ENCODE measurements at places on chromosomes 1 and 21.

- DNase-seq = peak; percentile 69
Measured at GRCh38 chr1:147541672-147542568, 619 bp downstream of the BCL9 start.

DNA sequence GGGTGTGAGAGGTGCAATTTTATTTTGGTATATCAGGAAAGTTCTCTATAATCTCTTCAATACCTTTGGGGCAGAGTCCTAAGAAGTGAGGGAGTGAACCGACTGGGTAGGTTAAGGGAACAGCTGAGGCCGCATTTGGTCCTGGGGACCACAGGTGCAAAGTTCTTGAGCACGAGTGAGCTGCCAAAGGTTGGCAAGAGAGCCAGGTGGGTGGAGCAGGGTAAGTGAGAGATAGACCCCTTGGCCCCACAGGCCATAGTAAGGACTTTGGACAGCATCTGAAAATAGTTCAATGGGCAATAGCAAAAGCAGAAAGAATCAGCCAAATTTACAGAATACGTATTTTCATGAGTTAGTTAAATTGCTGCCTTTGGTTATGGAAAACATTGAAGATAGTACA is 11.0 kb upstream of the NID1 start:
- no peak for DNase-seq

- no peak for DNase-seq
Measured at GRCh38 chr1:206039046-206039973, 13.7 kb upstream of the RHEX start.

DNA sequence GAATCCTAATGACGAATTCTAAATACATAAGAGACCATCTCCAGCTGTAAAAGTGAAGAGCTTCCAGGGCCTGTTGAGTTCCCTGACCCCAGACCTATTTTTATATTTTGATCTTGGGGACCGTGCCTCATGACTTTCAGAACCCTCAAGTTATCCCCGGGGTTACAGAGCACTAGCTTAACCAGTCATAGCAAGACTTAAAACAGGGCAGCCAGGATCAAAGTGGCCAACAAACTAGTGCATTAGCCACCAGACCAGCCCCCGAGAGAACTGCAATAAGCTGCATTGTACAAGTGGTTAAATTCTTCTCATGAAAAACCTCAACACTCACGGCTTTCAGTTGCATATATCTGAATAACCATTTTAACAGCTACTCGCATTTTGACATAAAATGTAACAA is 183.0 kb downstream of the BARHL2 start:
- no peak for DNase-seq

DNA sequence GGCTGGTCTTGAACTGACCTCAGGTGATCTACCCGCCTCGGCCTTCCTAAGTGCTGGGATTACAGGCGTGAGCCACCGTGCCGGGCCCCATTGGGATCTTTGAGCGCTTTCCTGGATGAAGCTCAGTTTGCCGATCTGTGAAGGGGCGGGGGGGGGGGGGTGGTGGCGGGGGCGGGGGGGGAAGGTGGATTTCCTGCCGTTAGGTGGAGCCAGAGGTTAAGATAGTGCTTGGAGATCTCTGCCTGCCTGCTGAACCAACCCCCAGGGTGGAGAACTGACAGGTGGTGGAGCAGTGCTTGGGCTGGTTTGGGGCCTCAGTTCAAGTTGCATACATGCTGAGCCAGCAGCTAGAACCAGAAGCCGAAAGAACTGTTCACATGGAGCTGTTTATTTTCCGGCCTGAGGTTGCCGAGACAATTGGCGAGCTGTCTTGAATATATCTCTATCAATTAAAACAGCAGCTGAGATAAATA is 1.7 kb downstream of the TMCC2 start:
- DNase-seq = no peak

DNA sequence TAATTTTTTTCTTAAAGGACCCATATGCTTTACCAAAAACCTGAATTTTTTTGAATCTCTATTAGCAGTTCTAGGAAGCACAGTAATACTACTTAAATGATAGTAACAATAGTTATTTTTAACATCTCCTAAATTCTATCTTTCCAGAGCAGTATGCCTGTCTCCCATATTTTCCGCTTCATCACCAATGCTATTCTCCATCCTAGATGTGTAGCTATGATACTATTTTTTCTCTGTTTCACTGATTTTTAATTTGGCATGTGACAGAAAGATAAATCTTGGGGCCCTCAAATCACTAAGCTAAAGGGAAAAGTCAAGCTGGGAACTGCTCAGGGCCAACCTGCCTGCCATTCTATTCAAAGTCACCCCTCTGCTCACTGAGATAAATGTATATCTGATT is 102.3 kb upstream of the HMCN1 start:
- DNase-seq = no peak

- no peak for DNase-seq
Measured at GRCh38 chr1:203174324-203174985, 1.2 kb downstream of the MYBPH start.

GRCh38 chr21:20783611-20784010 is 214.6 kb upstream of the NCAM2 start:
- no peak for DNase-seq

DNA sequence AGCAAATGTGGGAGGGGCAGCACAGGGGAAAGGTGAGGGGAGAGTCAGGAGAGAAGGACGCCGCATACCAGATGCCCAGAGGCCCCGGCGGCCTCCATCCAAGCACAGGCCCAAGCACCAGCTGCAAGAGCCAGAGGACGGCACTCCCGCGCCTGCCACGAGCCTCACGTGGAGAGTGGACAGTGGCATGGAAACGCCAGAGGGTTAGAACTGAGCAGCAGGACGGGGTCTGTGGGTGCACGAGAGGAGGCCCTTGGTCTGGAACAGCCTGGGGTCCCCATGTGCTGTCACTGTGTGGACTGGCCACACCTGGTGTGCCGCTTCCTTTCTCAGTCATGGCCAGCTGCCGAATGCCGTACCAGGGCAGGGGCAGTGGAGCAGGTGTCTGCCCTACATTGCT is 68.7 kb downstream of the AGPAT3 start:
- DNase-seq = peak; percentile 65

GRCh38 chr21:35179990-35180540 is 131.0 kb upstream of the RUNX1 start:
- no peak for DNase-seq

- DNase-seq = no peak
Measured at GRCh38 chr1:29033829-29034466, 89.8 kb downstream of the TMEM200B start.

- no peak for DNase-seq
Measured at GRCh38 chr1:64403331-64403730, 66.6 kb upstream of the CACHD1 start.

- no peak for DNase-seq
Measured at GRCh38 chr1:153880962-153881361, 41.8 kb downstream of the GATAD2B start.

DNA sequence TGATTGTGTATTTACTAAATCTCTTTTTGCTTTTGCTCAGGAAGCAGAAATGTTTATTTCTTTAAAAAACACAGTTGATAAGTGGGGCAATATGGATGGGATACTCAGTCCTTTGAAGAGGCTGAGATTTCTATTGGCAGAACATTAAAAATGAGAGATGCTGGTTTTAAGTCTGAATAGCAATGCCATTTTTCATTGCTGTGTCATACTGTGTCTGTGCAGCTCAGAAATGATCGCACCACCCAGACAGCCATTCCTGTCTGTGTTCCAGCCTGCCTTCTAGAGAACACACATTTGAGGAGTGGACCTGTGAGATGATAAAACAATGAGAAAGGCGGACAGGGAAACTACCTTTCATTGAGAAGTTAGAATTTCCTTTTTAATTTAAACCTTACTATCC is 231.2 kb upstream of the USP24 start:
- DNase-seq = no peak

- no peak for DNase-seq
Measured at GRCh38 chr21:32183396-32183795, 95.5 kb downstream of the MIS18A start.
